Smooth muscle cell of the pulmonary artery (primary cell): ENCODE measurements at places on chromosomes 2 and 18. TPM values are rescaled to one million over a fixed set of nuclear protein-coding genes. Genes with fewer than 3 reads are reported as not detected.

Gene GATA6
- 40.3 and 57.2 TPM in 2 replicates for total RNA-seq

Gene CNPPD1
- 31.5 and 43.7 TPM in 2 replicates for total RNA-seq

Gene FAM161A
- total RNA-seq, result 1.6 TPM in 2 replicates

Gene ALLC
- total RNA-seq, result not detected in 2 replicates

Gene PROKR1
- total RNA-seq, result not detected in 2 replicates

Gene DSC1
- total RNA-seq, result not detected in 2 replicates

Gene SLC39A10
- total RNA-seq, result 60.3 and 63.1 TPM in 2 replicates

Gene TUBA3E
- not detected in 2 replicates for total RNA-seq

Gene PJVK
- total RNA-seq, result 1.2 and 2.5 TPM in 2 replicates

Gene TRIM43B
- not detected in 2 replicates for total RNA-seq

Gene IL1B
- 2.6 and 11.9 TPM in 2 replicates for total RNA-seq

Gene SPP2
- not detected in 2 replicates for total RNA-seq

Gene XDH
- 0.07 and 2.7 TPM in 2 replicates for total RNA-seq

Gene NYAP2
- not detected in 2 replicates for total RNA-seq
